Ureter (tissue), 1 donor: ENCODE measurements at places on chromosomes 6 and 20. TPM values are rescaled to one million over a fixed set of nuclear protein-coding genes. Genes with fewer than 3 reads are reported as not detected.

Gene GNAS-AS1
- 2.4 TPM for total RNA-seq

Gene PSMG4
- 38.9 TPM for total RNA-seq

Gene RCAN2
- 19.8 TPM for total RNA-seq

DNA sequence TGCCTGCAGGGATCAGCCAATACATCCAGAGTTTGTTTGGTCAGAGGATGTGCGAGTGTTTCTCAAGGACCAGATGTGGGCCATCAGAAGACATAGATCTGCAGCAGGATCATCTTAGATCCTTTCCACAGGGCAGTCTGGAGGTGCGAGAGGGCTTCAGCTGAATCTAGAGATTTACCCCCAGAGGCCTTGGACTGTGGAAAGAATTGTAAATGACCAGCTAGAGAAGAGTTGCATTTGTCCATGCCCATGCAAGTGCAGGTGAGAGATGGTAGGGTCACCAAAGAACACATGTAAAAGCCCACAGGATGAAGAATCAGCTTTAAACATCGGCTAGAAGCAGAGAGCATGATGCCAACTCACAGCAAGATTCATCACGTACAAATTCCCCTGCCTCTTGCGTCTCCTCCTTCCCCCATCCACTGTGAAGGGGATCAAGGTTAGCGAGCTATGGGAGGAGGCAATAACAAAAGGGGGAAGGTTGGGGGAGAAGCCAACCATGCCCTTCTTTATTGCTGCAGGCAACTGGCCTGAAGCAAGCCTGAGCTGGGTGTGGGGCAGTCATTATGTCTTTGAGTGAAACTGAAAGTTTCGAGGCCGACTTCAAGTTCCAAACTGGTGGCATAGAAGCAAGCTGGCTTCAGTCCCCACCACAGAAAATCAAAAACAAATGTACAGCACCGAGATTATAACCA, 83.5 kb downstream of the SCML4 start:
- no peak for DNase-seq

DNA sequence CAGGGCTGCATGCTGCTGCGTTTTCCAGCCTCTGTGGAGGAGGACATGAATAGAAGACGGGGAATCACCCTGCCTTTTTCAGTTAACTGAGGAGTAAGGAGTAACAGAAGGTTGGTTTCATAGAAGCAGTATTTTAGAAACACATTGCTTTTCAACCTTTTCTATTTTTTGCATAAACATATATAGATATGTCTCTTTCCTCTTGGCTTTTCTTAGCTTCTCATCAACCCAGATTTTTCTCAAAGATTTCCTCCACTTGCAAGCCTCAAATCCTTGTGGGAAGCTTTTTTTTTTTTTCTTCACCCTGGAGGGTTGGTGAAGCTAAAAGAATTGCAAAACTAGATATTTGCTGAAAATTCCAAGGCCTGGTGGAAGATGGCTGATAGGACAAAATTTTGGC, 6.0 kb downstream of the SLC24A3 start:
- DNase-seq: no peak

Gene TREM2
- total RNA-seq: 9.4 TPM

GRCh38 chr6:112429226-112429625, 82.1 kb downstream of the RFPL4B start:
- no peak for DNase-seq

- no peak for DNase-seq
Measured at GRCh38 chr20:43666376-43667328, at the start of gene MYBL2. Gene MYBL2 (plus strand): TSS chr20:43667114. CDS start chr20:43667284, 170 bp downstream.

- DNase-seq: no peak
Measured at GRCh38 chr6:166910601-166911000, 45.7 kb downstream of the RNASET2 start.

DNA sequence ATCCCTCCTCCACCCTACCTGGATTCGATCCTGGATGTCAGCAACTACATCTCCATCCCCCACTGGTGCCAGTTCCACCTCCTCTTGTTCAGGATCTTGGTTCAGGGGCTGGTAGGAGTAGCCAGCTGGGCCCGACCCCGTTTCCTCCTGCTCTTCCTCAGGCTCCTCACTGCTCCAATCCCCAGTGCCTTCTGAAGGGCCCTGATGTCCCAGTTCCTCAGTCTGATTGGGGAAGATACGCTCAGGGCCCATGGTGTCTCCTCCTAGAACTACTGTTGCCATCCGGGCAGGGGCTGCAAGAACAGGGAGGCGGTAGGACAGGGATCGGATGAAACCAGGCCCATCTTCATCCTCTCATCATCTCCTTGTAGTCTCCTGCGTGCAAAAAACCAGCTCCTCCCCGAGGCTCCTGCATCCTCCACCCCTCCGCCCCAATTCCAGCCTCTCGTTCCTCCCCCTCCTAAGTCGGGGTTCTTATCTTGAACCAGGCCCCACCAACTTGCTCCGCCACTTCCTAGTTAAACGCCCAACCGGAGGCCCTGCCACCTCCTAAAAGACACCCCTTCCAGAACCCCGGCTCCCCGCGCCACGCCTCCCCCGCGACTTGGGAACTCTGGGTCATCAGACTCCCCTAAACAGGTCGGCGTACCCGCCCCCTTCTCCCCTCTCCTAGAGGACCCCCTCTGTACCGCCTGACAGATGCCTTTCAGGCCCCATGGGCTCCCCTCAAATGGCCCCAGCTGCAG, 476 bp downstream of the MEA1 start:
- DNase-seq: no peak

DNA sequence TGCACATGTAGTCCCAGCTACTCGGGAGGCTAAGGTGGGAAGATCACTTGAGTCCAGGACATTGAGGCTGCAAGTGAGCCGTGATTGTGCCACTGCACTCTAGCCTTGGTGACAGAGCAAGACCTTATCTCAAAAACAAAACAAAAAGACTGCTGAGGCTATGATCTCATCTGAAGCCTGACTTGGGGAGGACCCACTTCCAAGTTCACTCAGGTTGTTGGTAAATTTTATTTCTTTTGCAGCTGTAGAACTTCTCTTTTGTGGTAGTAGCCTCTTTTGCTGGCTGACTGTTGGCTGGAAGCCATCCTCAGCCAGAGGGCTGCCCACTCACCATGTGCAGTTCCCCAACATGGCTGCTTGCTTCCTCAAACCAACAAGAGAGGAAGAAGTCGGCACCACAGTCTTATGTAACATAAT, 36.8 kb upstream of the ME1 start:
- DNase-seq: no peak

DNA sequence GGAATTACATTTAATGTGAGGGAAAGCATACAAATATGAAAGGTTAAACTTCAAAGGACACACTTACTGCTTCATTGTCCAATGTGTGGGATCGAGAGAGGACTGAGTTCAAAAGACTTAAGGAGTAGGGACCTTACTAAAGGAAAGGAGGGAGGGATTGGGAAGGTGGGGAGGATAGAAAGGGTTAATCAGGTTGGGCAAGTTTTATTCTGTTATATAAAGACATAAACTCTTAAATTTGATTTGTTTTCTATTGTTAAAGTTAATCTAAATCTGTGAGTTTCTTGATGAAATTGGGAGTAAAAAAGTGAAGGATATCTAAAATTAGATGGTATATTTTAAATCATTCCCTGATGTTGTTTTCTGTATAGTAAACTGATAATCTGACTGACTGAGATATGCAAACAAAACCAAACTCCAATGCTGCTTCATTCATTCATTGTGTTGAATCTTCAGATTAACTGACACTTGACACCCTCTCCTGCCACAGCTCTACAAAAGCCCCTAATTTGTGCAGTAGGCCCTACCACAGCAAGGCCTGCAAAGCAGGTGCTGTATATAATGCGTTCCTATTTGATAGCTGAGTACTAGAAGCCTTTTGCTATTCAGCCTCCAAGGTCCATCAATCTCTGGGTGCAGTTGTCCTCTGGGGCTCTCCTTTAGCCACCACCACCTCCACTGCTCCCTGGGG, 1.3 kb upstream of the UBE2J1 start:
- no peak for DNase-seq

- DNase-seq: no peak
Measured at GRCh38 chr20:36238153-36238552, 1.9 kb downstream of the AAR2 start.

Gene MYMX
- not detected for total RNA-seq

Gene PRSS16
- total RNA-seq: 13.0 TPM

Gene SGK1
- 46.3 TPM for total RNA-seq

Gene PAK5
- 0.13 TPM for total RNA-seq

DNA sequence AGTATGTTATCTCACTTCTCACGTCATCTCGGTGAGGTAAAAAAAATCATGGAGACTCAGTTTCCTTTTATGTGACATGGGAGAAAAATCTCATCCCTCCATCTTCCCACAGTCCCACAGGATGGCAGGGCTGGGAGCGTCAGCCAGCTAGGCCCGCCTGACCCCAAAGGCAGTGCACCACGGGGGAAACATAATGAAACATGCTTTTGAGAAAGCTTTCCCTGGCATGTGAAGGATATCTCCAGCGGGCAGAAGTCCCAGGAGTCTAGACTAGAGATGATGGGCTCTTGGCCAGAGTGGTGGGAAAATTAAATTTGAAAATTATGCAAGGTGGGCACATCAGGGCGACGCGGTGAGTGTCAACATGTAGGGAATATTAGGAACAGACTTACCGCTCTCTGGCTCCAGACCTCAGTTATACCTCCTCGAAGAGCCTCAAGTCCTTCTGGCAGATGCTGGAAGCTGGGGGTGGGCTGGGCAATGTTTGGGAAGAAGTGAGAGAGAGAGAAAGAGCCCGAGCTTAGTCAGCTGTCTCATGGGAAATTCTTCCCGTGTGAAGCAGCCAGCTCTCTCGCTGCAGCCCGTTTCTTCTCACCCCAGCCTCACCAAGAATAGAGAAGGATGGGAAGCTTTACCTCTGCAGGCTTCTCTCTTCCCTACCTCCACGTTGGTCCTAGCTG, 52.3 kb downstream of the MOCS1 start:
- DNase-seq: no peak

DNA sequence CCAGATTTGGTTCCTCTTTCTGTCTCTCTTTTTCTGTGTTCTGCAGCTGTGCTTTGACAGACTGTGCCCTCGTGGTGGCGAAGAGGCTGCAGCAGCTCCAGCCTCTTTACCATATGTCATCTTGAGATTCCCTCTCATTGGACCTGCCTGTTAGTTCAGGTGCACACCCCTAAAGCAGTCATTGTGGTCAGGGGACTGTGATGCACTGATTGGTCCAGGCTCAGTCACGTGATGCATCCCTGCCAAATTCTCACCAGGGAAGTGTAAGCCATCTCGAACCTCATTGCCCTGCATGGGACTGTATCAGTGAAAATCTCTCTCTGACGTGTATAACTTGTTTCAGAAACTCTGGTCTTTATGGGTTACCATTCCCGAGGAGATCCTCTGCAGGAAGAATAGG, 160.3 kb downstream of the EYA2 start:
- no peak for DNase-seq

DNA sequence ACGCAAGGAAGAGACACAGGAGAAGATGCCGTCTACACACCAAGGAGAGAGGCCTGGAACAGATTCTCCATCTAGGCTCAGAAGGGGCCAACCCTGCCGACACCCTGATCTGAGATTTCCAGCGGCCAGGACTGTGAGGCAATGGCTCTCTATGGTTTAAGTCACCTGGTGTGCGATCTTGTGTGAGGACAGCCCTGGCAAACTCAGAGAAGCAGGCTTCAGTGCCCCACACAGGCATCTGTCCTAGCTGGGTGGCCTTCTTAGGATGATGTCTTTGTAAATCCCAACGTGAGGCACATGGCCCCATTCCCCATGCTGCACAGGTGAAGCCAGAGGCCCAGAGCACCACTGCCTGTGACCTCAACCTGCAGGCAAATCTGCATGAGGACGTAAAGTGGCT, 87.6 kb upstream of the FRMD1 start:
- DNase-seq: no peak

- DNase-seq: peak; percentile 67
Measured at GRCh38 chr6:53483423-53484353, 61.2 kb downstream of the GCLC start.

Gene KCNQ2
- total RNA-seq: not detected

DNA sequence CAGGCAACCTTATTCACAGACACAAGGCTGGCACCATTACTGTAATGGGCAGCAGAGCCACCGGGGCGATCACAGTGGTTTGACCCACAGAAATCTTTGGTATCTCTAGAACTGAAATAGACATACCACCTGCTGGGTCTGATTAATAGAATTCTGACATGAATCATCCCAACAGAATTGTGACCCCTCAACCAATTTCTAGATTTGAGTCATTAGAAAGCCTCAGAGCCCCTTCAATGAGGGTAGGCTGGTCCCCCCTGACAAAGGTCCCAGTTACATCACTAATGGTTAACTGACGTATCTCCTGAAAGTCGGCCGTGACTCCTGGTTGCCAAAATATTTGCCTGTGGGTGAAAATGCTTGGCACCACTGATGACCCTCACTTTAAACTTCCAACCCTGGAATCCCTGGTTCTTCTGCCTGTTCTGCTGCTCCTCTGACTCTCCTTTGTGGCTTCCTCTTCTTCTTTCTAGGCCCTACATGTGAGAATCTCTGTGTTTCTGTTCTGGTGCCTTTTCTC, 124.9 kb upstream of the ARID1B start:
- no peak for DNase-seq

Gene GPX6
- not detected for total RNA-seq

DNA sequence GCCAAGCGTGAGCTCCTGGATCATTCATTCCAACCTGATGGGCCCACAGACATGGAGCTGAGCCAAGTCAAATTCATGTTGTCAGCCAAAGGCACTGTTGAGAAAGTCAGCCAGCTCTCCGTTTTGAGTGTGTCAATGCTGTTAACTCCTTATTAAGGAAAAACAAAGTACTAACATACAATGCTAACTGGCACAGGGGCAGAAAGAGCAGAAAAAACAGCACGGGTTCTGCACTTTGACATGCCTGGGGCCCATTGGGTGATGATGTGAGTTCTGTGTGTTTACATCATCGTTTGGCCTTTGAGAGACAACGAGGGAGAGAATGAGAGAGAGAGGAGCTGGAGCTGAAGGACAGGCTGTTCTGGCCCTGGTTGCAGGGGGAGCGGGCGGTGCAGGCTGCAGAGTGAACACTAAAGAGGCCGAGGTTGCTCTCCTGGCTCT, 85.9 kb downstream of the SMOC2 start:
- peak; percentile 59 for DNase-seq

Gene LGSN
- total RNA-seq: not detected
